Fibroblast of skin of left quadriceps (primary cell): ENCODE measurements at places on chromosomes 6 and 20.
A peak's percentile ranks its signal among the peaks of the same experiment; 100 is the strongest.

DNA sequence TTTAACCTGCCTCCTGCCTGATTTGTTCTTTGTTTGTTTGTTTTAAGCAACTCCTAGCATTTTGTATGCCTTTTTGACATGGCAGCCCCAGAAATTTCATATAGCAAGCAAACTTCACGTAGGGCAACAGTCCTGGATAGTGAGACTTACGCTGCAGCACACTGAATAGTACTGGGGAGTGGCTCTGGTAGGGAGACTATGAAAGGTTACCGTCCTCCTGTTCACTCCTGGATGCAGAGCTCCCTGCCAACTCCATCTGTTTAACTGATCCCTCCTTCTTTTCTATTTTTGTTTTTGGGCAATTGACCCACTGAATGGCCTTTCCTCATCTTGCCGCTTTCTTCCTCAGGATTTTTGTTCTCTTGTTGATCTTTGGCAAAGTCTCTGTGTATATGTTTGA, 44.5 kb upstream of the BMP6 start:
- DNase-seq = no peak

GRCh38 chr20:59145924-59146779, 17.5 kb upstream of the ZNF831 start:
- no peak for DNase-seq

DNA sequence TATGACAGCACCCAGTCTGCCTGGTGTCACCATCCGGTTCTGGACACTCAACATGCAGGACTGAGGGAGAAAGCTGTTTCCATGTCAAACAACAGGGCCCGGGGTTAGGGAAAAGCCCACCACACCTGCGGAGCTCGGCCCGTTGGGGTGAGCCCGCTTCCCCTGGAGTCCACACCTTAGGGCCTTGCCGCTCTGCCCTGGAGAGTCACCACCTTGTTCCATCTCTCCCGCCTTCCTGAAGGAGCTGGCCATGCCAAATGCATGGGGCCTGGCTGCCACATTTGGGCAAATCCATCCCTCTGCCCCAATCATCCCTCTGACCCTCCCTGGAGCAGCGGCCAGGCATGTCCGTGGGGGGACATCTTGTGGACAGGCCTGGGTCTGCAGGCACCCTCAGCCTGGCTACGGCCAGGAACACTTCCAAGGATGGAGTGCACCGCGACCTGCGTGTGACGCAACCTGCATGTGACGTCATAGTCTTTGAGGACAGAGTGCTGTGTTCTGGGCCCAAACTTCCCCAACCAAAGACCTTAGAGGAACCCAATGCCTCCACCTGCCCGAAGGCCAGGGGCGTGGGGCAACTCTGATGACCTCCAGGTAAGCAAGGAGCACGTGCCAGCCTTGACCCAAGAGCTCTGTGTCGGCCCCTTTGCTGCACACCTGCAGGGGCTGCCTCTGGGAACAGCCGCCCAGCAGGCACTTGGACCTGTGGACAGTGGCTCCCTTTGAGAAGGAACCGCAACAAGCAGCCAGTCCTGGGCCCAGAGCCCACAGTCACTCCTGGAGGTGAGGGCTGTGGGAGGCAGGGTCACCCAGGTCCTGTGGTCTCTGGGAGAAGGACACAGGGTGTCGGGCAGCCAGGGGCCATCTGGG, 1.7 kb downstream of the CABLES2 start:
- no peak for DNase-seq

- no peak for DNase-seq
These were observed 520.0 kb upstream of the HS3ST5 start for GRCh38 chr6:114862819-114863218.

- DNase-seq = no peak
These were observed 15.7 kb downstream of the FOXQ1 start for GRCh38 chr6:1327630-1328029.

DNA sequence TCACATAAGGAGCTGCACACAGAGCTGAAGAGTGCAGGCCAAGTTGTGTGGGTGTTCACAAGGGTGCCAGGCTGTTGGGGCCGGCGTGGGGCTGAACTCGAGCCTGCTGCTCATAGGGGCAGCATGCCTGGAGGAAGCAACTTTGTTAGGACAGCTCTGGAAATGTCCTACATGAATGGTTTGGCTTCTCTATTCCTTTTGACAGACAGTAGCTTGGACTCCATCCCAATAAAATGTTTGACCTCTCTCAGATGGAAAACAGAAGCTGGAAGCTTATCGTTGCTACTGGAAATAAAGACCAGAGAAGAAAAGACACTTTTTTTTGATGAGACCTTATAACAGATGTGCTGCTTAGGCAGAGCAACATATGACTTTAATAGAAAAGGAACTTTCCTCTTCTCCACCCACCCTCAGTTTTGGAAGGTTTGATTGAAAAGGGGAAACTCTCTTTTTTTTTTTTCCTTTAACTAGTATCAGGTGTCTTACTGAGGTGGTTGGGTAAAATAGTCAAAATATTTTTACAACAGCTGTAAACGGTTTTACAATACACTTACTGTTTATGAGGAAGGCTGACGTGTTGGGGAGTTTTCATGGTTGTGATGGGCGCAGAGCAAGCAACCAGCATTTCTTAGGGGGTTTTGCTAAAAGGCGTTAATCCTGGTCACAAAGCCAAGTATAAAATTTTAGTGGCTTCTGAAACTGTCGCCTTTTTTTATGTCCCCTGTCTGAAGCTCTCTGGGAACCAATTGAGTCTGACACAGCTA, 80.7 kb upstream of the EEF1E1 start:
- no peak for DNase-seq

DNA sequence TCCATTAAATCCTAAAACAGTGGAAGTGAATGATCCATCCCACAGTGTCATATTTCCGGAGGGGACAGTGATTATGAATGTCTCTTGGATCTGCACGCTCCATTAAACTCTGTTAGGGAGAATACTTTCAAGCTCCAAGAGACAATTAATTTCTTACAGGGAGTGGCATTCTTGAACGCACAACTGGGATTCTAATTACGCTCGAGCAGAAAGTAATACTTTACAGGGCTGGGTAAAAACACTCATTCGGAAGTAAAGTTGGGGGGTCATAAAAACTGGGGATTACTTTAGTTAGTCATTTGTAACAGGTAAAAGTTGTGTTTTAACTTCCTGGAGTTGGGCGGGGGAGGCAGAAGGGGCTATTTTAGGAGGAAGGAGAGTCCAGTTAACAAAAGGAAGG, 151.8 kb downstream of the ZFP64 start:
- no peak for DNase-seq

- no peak for DNase-seq
These were observed 3.4 kb downstream of the GMNN start for GRCh38 chr6:24778121-24778520.

GRCh38 chr6:7060769-7061516, 46.8 kb upstream of the RREB1 start:
- no peak for DNase-seq

DNA sequence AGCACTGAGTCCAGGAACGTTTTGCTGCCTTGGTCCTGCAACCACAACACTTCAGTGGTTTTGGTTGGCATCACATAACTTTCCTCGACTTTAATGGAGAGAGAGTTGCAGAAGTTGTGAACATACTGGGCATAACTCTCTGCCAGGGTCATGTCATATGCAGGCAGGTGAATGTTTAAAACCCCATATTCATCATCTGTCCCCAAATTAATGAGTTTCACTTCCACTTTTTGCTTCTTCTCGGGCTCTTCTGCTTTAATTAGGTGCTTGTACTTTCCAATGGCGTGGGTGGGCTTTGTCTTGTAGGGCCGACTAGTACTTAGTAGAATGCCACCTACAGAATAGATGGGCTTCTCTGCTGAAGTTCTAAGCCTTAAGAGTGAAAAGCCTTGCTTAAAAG, 45.2 kb upstream of the TFAP2A start:
- DNase-seq = no peak

DNA sequence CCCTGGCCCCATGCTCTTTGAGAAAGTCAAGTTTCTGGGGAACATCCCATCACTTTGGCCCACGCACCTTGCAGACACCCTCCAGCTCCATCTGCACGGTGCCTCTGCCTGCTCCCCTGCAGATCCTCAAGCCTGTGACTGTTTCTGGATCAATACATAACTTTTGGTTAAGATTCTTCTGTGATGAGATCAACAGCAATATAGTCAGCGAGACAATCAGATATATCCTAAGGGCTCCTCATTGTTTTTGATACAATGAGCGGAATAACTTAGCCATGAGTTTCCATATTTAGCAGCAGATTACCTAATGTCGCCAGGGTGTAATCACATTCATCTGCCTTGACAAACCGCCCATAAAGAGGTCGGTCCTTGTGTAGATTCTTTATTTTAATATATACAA, 109.3 kb upstream of the MTHFD1L start:
- DNase-seq = peak; percentile 53
